ENCODE measurements at places on chromosomes 2 and 18.

DNA sequence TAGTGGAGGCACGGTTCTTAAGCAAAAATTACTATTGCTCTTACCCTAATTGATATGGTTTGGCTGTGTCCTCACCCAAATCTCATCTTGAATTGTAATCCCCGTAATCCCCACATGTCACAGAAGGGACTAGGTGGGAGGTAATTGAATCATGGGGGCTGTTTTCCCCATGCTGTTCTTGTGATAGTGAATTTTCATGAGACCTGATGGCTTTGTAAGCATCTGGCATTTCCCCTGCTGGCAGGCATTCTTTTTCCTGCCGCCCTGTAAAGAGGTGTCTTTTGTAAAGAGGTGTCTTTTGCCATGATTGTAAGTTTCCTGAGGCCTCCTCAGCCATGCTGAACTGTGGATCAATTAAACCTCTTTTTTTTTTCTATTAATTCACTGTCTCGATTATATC, 1691.8 kb upstream of the SLC39A10 start:
- DNase-seq: no peak

DNA sequence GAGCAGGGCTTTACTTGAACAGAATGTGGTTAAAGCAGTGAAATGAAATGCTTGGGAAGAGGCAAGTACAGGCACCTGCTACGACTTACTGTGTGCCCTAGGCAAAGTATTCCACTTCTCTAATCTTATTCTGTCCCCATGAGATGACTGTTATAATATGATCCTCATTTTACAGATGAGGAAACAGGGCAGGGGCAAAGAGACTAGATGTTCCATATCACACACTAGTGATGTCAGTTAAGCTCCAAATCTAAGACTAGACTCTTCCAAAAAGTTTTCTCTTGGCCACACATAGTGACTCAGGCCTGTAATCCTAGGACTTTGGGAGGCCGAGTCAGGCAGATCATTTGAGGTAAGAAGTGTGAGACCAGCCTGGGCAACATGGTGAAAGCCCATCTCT, 235.0 kb downstream of the SETBP1 start:
- no peak for DNase-seq

- DNase-seq: no peak
These were observed 185.1 kb upstream of the SMAD7 start for GRCh38 chr18:49135877-49136276.

DNA sequence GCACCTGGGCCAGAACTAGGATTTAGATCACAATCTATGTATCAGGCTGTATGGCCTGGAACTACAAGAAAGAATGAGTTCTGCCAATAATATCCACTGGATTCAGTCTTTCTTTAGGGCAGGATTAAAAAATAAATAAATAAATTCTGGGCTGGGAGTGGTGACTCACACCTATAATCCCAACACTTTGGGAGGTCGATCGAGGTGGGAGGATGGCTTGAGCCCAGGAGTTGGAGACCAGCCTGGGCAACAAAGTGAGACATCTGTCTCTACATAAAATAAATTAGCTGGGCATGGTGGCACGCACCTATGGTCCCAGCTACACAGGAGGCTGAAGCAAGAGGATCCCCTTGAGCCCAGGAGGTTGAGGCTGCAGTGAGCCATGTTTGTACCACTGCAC, 8.1 kb downstream of the AMMECR1L start:
- DNase-seq: no peak

GRCh38 chr2:49959961-49960553, 805.7 kb upstream of the FSHR start:
- DNase-seq: no peak

GRCh38 chr2:181242262-181242661, 214.9 kb upstream of the ITGA4 start:
- DNase-seq: no peak

GRCh38 chr2:70948337-70949003, 12.8 kb downstream of the ATP6V1B1 start:
- DNase-seq: peak; percentile 68

DNA sequence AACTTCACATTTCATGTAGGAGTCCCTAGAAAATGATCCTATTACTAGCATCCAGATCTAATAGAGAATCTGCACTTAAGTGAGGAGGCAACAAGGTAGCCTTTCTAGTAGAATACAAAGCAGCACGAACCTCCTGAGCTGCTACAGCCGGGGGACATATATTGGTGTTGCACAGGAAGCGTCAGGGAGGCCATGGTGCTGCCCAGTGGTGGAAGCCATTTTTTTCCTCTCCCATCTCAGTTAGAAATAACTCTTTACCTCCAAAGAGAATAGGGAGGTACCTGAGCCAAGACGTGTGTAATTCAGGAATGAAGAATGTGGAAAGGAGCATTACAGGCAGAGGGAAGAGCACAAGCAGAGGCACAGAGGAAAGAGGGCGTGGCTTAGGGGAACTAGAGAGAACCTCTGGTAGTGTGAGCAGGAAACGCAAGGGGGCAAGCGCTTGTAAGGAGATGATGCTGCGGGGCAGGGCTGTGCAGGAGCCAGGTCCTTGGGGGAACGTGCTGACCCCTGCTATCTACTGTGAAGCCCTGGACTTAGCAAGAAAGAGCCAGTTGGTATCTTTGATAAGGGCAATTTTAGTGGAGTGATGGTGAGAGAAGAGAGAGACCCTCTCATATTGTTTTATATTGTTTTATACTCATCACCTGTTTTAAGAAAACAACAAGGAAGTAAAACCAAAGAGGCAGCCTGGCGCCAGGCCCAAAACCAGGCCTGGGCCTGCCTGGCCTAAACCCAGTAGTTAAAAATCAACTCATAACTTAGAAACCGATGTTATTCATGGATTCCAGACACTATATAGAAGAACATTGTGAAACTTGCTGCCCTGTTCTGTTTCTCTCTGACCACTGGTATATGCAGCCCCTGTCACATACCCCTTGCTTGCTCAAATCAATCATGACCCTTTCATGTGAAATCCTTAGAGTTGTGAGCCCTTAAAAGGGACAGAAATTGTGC, 50.0 kb upstream of the TTC39C start:
- DNase-seq: peak; percentile 16

DNA sequence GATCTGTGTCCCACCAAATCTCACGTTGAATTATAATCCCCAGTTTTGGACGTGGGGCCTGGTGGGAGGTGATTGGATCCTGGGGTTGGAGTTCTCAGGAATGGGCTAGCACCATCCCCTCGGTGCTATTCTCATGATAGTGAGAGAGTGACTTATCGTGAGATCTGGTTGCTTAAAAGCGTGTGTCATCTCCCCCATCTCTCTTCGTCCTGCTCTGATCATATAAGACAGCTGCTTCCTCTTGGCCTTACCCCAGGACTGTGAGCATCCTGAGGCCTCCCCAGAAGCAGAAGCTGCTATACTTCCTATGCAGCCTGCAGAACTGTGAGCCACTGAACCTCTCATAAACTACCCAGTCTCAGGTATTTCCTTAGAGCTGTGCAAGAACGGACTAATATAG, 163.7 kb upstream of the NDUFV2 start:
- DNase-seq: no peak

- DNase-seq: no peak
These were observed 93.0 kb upstream of the MCFD2 start for GRCh38 chr2:47008381-47009252.

DNA sequence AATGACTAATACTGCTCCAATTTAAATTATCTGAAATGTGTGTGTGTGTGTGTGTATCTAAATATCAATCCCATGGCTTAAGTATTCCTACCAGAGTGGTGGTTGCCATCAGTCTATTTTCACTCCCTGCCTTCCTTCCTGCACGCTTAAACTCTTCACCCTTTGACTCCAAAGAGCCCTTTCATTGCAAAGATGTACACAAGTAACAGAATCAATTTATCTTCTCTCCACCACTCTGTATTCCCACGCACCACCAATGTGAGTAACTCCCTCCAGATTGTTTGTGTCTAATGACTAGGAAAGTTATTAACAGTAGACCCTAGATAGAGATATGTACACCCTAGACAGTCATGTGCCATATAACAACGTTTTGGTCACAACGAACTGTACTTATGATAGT, 42.8 kb downstream of the ARL6IP6 start:
- no peak for DNase-seq

- DNase-seq: no peak
These were observed 174.6 kb downstream of the HAUS1 start for GRCh38 chr18:46278481-46279465.

DNA sequence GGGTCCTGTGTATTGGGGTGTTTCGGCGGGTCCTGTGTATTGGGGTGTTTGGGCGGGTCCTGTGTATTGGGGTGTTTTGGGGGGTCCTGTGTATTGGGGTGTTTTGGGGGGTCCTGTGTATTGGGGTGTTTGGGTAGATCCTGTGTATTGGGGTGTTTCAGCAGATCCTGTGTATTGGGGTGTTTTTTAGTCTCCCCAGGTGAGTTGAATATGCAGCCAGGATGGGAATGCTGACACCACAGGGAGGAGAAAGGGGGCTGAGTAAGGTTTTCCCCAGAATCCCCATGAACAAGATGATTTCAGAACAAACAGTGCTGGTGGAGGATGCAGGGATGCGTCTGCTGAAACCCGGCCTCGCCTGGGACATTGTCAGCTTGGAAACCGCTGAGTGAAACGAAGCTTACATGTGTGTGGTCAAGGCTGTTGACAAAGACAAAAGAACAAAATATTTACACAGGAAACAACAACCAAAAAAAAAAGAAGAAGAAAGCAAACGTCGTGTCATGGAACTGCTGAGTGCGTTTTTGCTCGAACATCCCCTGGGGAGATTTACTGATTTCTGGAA, 88.5 kb upstream of the ODC1 start:
- DNase-seq: no peak

DNA sequence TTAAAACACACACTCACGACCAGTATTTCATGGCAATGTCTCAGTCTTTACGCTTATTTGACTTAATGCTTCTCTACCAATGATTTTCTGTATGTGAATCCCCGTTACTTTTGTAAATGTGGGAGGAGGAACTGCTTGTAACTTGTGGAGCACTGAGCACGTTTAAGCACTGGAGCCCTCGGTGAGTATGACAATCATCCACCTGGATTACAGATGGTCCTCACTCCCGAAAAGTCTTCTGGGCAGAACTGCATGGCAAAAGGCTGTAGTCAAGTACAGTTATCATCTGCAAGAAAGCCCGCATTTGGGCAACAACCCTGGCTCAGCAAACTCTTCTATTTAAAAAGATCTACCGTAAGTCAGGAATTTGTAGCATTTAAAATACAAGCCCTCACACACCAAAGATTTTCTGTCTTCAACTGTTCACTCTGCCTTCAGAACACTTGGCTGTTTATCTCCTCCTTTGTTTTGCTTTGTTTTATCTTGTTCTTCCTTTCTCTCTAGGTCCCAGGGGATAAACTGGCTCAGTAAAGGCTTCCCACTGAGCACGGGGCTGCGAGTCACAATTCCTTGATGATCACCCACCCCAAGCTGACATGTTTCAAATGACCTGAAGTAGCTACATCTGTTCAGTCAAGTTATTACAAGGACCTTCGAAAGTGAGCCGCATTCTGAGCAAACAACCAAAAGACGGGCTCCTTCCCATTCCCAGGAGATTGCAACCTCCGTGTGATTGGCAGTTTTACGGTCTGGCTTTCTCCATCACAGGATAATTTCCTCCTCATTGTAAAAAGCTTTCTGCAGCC, 102.2 kb downstream of the DLGAP1 start:
- DNase-seq: no peak

DNA sequence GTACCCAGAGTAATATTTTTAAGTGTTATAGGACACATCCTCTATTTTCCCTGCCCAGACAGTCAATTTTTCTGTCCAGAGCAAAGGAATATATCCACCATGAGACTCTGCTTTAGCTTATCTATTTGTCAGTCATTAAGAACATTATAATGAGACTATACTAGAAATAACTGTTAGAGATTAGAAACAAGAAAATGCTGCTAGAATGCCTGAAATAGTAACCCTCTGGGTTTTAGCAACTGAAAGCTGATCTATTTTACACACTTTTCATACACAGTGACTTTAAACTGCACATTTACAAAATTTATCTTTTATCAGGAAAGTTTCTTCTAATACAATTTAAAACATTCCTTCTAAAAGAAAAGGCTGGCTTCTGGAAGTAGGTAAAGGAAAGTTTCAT, 39.6 kb downstream of the MBD2 start:
- DNase-seq: no peak

DNA sequence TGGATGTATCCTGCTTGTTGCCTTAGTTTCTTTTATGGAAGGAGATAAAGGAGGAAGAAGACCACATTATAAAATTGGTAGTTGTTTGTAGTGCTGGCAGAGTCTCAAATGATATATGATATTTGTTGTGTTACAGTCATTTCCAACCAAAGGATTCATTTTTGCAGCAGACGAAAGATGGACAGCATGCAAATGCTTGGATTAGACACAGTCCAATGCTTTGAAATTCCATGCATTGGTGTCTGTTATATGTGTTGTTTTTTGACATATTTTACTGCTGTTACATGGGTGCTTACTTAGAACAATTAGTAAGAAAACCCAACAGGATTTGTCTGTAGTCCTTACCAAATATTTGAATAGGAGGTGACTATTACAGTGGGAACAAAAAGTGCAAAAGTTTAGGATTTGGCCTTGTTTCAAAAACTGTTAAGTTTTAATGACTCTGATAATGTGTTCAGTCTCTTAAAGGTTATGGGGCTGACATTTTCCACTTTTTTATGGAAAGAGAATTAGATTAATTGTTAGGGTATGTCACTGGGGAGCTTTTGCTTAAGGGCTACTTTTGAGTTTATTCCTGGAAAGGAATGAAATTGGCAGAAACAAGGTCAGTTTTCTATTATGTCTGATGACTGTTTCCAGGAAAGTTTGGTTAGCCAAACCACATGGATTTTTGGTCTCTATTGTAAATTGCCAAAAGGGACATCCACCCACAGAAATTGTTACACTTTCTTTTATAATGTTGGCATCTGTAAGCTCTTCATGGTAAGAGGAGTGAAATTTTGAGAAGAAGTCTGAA, 229.4 kb upstream of the MMADHC start:
- DNase-seq: no peak

DNA sequence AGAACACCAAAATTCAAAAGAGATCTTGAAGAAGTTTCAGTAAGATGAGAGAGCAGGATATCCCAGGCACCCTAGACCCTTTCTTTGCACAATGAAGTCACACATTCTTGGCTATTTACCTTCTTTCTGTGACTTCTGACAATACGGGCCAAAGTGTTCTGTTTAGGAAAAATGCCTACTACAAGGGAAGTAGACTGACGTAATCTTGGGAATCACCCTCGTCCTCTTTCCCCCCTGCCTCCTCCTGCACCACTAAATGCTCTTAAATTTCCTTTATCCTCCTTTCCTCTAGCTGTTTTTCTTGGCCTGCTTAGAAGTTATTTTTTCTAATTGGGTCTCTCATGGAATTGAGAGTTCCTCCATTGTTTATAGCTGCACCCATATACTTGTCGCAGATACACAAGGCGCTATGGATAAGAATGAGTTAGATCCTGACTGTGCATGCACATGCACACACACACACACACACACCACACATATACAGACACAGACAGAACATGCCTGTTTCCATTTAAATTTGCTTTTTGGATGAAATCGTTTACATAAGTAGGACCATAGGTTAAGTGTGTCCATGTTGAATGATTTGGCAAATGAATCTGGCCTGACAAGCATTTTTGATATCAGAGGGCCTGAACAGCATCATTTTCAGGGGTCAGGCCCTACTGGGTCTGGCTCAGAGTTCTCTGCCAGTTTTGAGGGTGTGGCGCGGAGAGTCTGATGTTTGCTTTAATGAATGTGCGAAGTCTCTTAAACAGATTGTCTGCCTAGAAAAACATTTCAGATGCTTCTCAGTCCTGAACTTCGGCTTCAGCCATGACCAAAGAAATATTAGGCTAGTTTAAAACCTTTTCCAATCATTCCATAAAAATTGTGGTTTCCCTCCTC, 131.9 kb upstream of the NT5C1B start:
- DNase-seq: no peak
